Kidney (tissue), 22 donors: ENCODE measurements at places on chromosomes 5 and 9. TPM values are rescaled to one million over a fixed set of nuclear protein-coding genes. Genes with fewer than 3 reads are reported as not detected.

The PSAT1 gene
- polyA plus RNA-seq: 141 TPM

The CDH18 gene
- polyA plus RNA-seq: not detected

- no peak for DNase-seq
These were observed 150.3 kb downstream of the XRCC4 start for GRCh38 chr5:83227611-83228010.

DNA sequence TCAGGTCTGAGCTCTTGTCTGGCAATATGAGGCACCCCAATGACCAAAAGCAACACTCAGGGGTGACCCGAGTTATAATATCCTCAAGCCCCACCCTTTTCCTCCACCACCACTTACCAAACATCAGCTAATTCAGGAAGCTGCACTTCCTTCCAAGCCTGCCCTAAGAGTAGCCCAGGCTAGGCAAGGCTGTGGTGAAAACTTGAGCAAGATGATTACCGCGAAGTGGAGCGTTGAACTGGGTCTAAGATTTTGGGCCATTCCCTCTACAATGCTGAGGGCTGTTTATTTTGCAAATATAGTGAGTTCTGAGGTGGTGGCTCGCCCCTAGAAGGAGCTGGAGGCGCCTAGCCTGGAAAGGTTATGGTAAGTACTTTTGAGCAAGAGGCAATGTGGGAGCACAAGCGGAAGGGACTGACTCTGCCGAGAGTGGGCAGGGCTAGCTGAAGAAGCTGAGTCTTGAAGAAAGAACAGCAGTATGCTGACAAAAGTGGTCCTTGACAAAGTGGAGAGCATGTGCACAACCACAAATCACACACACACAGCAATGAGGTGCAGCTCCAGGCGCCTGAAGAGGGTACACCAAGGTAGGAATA is at the start of gene HK3:
HK3 (minus strand) TSS at position 51 of the 596 bp plus-strand sequence. CDS start 3,187 bp downstream, outside the sequence.
- no peak for DNase-seq

- no peak for DNase-seq
These were observed 739.5 kb upstream of the GRAMD2B start for GRCh38 chr5:125683669-125684068.

DNA sequence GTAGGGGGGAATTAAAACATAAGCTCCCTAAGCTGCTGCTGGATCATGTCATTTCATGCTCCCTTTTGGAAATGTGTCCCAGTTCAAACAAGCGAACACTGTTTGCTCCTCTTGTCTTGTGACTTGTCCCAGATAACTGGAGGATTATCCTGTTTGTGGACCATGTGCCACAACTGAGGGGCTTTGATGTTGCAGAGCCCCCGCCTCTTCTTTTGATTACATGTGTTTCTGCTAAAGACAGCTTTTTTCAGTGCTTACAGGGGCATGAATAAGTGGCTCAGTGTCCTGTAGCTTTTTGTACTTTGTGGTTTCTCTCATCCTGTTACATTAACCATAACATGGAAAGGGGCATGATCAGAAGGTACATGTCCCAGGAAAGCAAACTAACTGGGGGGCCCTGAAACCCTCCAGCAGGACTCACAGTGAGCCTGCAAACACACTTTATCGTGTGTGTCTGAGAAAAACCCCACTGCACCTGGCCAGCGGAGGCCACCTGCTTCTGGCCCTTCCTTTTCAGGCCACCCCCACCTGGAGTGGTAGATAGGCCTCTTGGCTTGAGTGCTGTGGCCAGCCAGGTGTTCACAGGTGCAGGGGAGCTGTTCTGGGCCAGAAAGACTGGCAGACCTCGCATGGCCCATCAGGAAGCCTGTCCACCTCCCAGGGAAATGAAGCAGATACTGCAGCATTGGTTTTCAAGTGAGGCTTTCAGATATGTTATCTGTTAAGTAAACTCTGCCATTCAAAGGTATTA is 285.6 kb downstream of the FANCC start:
- no peak for DNase-seq

DNA sequence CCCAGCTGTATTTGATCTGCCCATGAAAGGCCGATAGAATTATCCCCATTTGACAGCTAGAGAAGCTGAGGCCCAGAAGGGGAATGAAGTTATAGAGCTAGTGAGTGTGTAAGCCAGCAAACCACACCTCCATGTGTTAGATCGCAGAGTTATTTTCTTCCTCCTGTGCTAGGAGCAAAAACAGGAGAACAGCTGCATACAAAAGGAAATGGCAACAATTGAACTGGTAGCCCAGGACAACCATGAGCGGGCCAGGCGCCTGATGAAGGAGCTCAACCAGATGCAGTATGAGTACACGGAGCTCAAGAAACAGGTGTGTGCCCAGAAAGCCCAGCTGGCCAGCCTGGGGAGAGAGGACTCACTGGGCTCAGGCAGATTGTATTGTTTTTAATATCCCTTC is 30.4 kb downstream of the RAB14 start:
- no peak for DNase-seq
